ENCODE measurements at places on chromosomes 2 and 18.
A peak's percentile ranks its signal among the peaks of the same experiment; 100 is the strongest.

GRCh38 chr2:43462866-43463641, 132.8 kb downstream of the THADA start:
- DNase-seq: no peak

- no peak for DNase-seq
Measured at GRCh38 chr2:69100220-69100723, 87.3 kb downstream of the ANTXR1 start.

DNA sequence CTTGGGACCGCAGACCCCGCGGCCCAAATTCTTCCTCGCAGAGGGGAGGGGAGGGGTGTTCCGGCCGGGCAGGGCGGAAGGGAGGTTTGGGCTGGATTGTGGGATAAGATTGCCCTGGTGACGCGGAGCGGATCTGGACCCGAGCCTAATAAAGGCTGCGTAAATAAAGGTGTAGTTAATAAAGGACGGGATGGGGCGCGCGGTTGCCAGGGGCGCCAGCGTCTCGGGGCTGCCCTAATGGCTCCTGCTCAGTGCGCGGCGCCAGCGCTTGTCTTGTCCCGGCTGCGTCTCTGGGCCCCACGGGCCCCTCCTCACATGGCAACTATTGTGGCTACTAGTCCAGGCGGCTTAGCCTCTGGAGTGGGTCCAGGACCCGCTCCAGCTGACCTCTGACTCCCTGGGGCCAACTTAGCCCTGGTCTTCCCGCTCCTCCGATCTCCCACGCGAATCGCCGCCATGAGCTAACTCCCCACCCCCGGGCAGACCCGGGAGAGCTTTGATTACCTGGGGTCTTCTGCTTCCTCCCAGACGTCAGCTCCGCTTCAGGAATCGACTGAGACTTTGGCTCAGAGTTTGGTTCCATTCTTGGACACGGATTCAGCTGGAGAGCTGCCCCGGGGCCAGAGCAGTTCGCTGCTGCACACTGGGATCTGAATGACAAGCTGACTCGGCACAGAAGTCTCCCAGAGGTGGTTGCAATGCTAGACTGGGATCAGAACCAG, 36.5 kb downstream of the SLC25A52 start:
- DNase-seq: no peak

- no peak for DNase-seq
Measured at GRCh38 chr2:150373374-150373773, 114.1 kb downstream of the RND3 start.

DNA sequence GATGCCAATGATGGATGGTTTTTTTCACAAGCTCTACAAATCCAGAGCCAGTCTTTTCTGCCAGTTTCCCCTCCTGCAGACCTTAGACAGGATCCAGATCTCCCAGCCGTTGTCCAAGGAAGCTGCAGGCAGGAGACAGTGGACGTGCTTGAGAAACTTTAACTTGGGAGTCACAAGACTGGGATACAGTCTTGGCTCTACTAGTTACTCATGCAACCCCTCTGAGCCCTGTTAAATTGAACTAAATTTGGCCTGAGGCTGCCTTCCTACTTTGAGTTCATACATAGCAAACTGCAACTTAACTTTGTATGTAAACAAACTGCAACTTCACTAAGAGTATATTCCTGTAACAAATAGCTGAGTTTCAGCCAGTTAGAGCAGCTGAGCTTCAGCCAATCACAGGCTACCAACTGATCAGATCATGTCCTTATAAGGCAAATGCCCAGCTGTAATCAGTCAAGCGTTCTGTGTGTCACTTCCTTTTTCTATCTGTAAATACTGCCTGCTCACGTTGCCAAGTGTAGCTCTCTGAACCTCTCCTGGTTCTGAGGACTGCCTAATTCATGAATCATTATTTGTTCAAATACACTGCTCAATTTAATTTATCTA, 140.9 kb downstream of the CAPN13 start:
- no peak for DNase-seq

GRCh38 chr2:59076079-59076619, 835.0 kb upstream of the FANCL start:
- DNase-seq: no peak

DNA sequence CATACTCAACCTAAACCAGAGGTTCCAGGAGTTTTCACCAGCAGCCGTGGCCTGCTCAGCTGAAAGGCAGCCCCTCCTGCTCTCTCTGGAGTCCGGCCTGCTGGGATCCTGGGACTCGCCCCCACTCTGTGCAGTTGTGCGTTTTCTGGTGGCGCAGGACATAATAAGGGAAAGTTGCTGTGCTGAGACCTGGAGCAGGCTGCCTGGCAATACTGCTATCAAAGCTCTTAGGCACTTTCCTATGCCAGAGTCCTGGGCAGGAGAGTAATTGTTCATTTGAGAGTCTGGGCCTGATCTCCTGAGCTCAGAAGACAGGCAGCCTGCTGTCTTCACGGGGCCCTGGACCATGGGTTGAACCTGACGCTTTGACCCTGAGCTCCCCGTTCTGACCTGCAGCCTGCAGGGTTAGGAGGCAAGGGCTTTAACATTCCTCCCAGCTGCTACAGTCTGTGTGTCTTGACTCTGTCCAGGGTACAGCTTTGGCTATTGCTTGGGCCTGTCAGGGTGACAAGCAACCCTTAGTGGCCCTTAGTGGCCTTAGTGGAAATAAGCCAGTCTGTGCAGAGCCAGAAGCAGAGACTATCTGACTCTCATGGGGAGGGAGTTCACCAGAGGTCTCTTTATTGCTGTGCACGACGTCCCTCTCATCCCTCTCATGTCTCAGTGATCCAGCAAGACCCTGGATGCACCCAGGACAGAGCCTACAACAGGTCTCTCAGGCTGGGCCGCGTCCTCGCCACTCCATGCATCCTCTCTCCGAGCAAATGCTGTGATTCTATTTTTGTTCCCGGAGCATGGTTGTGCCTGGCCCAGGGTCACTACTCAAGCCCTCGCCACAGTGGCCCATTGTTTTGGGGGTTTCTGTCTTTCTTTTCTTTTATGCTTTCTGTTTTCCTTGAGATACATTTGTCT, 60.6 kb downstream of the ACKR3 start:
- no peak for DNase-seq

DNA sequence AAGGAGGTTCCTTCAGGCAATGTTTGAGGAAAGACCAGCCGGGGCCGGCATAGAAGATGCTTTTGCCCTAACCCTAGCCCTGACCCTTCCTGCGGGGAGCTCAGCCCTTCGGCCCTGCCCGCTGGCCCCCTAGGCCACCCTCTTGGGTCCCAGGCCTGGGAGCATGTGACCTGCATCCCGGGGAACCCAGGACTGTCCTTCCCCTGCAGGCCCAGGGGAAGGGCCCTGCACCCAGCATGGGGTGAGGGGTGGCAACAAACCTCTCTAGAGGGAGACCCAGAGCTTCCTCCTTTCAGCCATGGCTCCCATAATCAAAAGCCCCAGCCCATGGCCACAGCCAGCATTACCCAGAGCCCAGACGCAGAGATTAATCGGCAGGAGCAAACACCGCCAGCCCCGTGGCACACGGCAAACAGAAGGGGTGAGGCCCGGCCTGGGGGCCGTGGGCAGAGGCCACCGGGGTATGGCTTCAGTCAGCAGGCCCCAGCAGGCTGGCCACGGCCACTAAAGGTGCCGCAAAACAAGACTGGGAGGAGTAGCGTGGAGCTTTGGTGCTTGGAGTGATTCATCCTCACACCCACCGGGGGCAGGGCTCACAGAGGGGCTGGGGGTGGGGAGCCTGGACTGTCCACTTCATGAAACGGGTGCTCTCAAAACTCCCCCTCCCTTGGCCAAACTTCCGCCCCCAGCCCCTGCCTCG, 61.6 kb upstream of the HPCAL1 start:
- DNase-seq: no peak

GRCh38 chr2:147980940-147981528, 39.5 kb downstream of the ORC4 start:
- no peak for DNase-seq

GRCh38 chr2:75505012-75505411, 55.7 kb downstream of the EVA1A start:
- no peak for DNase-seq

GRCh38 chr18:61435064-61435652, 101.9 kb downstream of the CDH20 start:
- DNase-seq: no peak

- no peak for DNase-seq
Measured at GRCh38 chr2:113799375-113799774, 42.9 kb upstream of the SLC35F5 start.

GRCh38 chr2:37084797-37085196, 479 bp downstream of the GPATCH11 start:
- DNase-seq: no peak

DNA sequence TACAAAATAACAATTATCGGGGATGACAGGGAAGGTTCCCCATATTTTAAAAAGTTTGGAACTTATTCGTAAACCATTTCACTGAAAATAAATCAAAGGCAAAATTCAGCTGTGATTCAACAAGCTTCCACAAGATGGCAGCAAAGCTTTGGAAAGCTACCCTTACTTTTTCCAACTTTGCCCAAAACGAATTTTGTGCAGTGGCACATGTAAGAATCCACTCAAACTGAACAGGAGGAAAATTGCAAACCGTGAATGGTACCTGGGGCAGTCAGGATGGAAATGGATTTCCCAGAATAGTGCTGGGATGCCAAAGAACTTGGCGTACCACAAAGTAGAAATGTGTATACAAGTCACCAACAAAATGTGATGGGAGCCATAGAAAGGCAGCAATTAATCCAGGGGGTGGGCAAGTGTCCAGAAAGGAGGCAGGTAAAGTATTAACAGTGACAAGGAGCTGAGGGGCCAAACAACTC, 10.7 kb downstream of the RPL31 start:
- DNase-seq: no peak

GRCh38 chr2:37639631-37640030, 31.8 kb downstream of the CDC42EP3 start:
- no peak for DNase-seq

- no peak for DNase-seq
Measured at GRCh38 chr2:44786045-44786816, 155.3 kb upstream of the SIX3 start.

GRCh38 chr2:145383961-145384360, 864.0 kb upstream of the ZEB2 start:
- no peak for DNase-seq

DNA sequence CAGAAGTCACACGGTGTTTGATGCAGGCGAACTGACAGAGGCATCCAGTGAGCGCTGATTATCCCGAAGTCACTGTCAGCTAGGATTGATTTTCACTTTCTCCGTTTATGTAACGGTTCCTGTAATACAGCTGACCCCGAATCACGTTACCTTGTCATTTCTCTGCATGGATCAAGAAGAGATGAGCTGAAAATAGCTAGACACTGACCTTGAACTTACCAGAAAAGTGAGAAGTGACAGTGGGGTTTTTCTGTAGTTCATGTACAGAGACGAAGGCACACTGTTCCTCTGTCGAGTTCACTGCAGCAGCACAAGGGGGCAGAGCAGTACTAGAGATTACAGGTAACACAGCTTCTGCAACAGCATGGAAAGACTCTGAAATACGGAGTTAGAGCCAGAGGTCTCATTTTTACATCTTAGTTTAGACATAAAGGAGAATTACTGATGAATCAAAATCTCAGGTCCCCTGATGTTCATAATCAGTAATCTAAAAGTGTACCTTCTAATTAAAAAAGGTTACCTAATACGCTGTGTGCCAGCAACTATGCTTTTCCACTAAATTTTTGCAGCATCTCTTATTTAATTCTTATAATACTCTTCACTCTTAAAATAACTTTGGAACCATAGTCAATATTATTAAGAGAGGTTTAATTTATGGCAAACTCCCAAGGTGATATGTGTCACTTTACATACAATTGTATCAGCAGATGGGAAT, 33.1 kb downstream of the ARHGAP15 start:
- DNase-seq: peak; percentile 50

GRCh38 chr18:35581898-35582641, 530 bp downstream of the GALNT1 start:
- peak; percentile 58 for DNase-seq

- DNase-seq: no peak
Measured at GRCh38 chr2:176075481-176075880, 8.3 kb downstream of the EVX2 start.

- no peak for DNase-seq
Measured at GRCh38 chr2:145203891-145204290, 684.0 kb upstream of the ZEB2 start.

DNA sequence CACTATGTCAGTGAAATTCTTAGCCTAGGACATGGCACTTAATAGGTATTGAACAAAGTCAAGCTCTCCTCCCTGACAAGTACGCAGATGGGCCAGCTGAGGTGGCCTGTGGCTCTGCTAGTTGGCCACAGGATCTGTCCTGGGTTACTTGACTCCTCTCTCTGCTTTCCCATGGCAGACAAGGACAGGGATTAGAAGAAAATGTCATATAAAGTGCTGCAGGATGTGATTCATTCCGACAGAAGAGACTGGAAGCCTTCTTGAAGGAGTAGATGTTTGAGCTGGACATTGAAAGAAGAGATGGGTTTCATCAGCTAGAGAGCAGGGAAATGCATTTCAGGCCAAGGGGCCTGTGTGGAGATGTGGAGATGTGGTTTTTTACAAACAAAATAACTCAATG, 46.7 kb downstream of the SMAD7 start:
- DNase-seq: no peak

GRCh38 chr2:38697116-38697840, 31.4 kb downstream of the GALM start:
- no peak for DNase-seq

DNA sequence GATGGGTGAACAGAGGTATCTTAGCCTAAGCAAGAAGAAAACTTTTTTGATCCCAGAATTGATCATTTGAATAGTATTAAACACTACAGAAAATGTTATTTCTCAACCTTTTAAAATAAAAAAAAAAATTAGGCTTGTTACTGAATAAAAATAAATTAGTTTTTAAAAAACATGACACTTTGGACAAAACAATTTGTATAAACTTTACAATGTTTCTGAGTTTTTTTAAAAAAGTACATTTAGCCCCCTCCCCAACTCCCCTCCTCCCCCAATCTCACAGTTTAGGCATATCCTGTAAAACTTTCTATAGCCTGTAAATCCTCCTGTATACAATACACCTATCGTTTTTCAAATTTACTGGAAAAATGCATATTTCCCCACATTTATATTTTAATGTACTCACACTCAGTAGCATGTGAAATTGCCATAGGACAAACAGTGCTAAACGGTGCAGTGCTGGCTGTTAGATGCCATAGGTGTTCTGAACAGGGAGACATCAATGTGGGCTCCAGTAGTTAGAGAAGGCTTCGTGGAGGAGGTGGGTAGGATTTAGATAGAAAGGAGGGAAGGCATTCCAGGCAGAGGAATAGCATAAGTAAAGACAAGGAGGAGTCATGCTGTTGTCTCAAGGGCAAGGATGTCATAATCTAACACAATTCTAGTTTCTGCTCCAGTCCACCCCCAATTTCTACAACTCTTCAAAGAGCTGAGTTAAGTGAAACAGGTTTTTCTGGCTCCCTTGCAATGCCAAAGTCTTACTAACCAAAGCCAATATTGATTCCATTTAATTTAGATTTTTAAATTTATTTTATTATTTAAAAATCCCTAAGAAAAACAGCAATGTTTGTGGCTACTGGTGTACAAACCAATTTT, 50.9 kb downstream of the SP3 start:
- DNase-seq: no peak

- no peak for DNase-seq
Measured at GRCh38 chr2:16395601-16396000, 270.0 kb downstream of the CYRIA start.

GRCh38 chr18:68283834-68284233, 431.1 kb downstream of the TMX3 start:
- DNase-seq: no peak
